ENCODE measurements at places on chromosomes 12 and 14.

DNA sequence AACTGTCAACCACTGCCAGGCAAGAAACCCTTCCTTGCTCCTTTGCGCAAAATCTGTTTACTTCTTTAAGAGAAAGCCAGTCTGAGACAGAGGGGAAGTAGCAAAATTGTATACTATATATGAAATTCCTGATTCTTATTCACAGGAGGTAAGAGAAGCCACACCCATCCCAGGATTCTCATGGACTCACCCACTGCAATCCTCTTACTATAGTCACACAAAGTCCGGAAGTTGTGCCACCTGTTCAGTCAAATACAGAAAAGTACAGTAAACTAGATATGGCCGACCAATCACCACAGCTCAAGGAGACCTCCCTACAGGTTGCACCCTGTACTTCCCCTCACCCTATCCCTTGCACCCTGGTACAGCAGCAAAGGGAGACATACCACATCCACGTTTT, 2.9 kb downstream of the PRMT5 start:
- DNase-seq: peak; percentile 34

GRCh38 chr14:95300002-95300696, 19.6 kb downstream of the CLMN start:
- DNase-seq: no peak

GRCh38 chr12:2783936-2784600, 10.7 kb upstream of the FKBP4 start:
- peak; percentile 38 for DNase-seq

- DNase-seq: no peak
Observed at GRCh38 chr14:50407111-50407812, 10.6 kb upstream of the CDKL1 start.

DNA sequence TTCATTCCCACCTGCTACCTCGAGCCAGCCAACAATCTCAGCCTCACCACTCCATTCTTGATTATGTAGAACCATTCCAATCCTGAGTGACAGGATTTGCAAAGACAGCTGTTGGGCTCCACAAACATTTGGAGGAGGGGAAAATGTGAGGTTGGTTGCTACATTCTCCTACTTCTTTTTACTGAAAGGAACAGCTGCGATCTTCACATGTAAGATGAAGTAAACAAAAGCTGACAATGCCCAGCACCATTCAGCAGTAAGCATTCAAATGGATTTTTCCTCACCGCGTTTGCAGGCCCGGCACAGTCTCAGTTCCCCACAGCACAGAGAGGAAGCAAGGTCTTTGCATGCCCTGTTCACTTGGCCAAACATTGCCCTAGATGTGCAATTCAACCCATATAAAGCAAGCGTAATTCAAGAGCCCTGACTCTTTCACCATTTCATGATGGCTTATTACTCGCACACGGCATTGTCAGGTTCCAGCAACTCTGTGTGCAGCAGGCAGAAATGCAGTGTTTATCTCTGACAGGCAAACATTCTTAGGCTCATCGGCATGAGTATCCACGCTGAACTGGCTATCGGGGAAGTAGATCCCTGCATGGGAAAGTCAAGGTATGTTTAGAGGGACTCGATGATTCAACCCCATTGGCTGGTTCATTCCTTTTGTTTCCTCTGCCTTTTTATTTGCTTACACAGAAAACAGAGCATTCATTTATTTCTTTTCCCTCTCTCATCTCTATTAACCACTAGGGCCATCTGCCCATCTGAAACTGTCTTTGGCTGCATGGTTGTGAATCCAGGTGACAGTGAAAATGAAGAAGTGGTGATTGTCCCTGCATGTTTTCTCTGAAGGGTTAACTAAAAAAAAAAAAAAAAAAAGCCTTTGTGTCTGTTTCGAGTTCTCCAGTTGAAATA, 236.1 kb upstream of the PLEKHG7 start:
- DNase-seq: peak; percentile 99

- peak; percentile 70 for DNase-seq
Observed at GRCh38 chr14:99752486-99753121, 40.6 kb upstream of the EML1 start.

- no peak for DNase-seq
Observed at GRCh38 chr12:48985901-48986300, 7.8 kb downstream of the WNT1 start.

GRCh38 chr12:59093073-59093772, 172.9 kb upstream of the LRIG3 start:
- DNase-seq: no peak

DNA sequence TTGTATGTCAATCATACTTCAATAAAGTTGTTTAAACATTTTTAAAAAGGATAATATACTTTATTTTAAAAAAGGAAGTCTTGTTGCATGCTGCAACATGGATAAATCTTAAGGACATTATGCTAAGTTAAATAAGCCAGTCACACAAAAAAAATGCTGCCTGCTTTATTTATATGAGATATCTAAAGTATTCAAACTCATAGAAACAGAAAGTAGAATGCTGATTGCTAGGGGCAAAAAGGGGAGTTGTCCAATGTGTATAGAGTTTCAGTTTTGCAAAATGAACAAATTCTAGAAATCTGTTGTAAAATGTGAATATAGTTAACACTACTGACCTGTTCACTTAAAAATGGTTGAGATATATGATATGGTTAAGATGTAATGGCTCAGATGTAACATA, 8.7 kb downstream of the KLRC4 start:
- no peak for DNase-seq

GRCh38 chr12:33813536-33813935, 208.8 kb upstream of the ALG10 start:
- peak; percentile 54 for DNase-seq

DNA sequence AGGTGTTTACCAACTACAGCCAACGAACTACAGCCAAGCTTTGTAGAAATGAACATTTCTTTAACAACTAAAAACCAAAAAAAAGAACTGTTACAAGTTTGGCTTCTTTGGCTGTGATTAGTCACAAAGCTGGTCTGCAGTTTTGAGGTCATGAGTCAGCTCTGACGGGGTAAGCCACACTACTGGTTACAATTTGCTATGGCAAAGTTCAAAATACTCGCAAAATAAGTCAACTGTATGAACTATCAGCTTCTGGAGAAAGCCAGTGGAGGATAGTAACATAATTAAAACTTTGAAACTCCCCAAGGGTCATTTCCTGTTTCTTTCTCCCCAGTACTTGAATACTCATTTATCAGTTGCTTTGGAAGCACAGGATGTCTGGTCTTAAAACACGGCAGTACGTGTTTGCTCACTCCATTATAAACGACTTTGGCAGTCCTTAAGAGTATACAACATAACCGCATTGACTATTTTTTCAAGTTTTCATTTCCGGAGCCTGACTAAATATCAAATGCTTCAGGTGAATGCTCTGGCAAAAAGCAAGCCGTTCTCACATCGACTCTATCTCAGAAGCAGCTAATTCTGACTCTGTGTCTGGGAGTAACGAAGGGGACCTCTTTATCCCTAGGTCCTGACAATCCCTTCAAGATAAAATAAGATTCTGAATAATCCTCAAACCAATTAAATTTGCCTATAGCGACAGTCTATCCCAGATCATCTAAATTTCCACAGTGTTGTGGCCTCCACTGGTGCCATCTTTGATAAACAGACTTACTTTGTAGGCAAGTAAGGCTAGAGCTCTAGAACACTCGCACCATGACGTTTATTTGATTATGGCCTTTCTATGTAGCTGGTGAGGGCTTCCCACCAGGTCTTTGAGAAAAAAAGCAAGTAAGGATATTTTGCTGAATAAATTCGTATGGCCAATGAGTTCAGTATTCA, 10.6 kb downstream of the PHLDA1 start:
- peak; percentile 98 for DNase-seq

- peak; percentile 86 for DNase-seq
Observed at GRCh38 chr14:65361920-65362319, 50.6 kb upstream of the FUT8 start.

- DNase-seq: no peak
Observed at GRCh38 chr12:83145325-83145840, 458.7 kb downstream of the TMTC2 start.

DNA sequence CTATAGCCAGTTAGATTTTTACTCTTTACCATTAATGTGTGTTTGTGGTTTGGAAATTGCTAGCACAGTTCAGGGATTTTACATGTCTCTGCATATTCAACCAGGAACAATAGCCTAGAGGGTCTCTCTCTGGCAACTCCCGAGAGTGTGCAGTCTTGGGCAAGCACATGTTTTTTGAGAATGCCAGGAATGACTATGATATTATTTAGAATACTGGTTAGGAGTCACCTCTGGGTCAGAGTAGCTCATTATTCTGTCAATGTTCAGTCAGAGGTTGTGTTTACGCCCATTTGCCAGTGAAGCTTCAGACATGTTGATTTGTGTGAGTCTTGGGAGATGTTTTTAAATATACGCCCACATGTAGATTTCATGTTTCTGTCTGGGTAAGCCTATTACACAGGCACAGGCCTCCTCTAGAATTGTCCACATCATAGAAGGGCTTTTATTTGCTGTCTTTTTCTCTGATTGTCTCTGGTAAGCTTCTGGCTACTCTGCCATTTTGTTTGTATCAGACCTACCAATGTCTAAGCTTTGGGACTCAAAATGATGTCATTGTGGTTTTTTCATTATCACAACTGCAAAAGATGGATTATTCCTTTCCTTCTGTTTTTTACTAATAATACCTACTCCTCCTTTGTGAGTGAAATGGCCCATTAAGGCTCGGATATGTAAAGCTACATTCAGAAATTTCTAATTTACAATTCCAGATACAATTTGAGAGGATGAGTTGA, 203.1 kb upstream of the PPFIA2 start:
- no peak for DNase-seq

DNA sequence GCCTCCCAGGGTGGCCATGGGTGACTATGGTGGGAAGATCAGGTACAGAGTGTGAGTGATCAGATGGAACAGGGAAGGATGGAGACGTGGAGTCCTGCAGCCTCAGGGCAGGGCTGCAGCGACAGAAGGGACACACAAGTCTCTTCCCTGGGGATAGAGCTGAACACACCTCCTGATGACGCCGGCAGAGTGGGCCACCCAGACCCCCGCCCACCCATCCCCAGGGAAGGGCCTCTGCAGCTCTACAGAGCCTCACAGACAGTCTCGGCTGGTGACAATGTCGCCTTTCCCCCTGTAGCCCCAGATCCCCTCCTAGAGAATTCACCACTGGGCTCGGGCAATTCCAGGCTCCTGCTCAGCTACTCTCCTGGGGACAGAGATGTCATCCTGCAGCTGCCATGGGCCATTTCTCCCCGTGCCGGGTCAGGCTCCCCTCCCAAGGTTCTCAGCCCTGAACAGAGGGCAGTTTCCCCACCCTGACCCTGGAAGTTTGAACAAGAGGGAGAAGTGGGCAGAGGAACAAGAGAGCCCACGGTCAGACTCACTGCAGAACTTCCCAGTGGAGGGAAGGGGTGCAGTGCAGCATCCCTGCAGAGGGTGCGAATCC, 115.7 kb downstream of the NCOR2 start:
- no peak for DNase-seq

DNA sequence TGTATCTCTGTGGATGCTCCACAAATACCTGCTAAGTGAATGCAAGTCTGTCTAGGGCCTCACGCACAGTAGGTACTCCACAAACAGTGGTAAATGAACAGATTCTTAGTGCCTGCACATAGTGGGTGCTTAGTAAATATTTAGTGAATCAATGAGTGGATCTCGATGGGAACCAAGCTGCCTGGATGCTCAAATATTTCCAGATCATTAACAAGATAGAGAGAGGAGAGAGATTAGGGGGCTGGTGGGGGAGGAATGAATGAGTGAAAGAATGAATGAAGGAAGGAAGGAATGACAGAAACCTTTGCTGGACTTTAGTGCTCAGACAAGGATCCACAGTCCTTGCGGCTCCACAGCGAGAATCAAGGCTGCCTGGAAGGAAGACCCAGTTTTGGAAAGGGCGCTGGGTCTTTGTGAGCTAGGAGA, 118.2 kb downstream of the SCARB1 start:
- no peak for DNase-seq

- DNase-seq: no peak
Observed at GRCh38 chr14:77007183-77007974, 21.1 kb downstream of the IRF2BPL start.

DNA sequence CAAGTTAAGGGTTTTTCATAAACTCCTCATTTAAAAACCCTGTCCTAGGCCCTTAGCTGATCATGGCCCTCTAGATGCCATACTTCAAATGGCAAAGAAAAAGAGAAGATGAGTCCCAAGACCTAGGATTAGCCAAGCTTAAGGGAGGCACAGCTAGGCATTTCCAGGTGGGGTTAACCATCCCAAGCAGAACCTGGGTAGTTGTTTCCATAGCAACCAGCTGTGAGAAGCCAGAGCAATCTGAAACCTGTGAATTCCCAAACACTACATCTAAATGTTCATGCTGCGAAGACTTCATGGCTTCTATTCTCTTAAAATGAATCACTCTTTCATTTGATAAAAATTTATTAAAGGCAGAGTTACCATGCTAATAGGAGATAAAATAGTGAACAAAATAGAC, 372.9 kb downstream of the C12orf50 start:
- no peak for DNase-seq

DNA sequence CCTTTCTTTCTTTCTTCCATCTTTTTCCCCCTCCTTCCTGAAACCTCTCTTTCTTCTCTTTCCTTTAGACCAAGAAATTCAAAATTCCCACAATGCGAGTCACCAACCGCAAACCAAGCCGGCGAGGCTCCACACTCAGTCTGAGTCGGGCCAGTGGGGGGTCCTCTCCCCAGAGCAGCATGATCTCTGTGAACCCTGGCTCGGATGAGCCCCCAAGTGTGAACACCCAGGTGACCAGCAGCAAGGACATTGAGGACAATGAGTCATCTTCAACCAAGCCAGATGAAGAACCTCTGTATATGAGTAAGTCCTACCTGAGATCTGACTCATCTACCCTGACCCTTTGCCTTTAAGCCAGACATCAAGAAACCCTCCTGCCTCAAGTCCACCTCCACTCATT, 88.6 kb upstream of the TMEM233 start:
- peak; percentile 41 for DNase-seq

GRCh38 chr12:47218191-47218654, 138.5 kb upstream of the AMIGO2 start:
- no peak for DNase-seq

DNA sequence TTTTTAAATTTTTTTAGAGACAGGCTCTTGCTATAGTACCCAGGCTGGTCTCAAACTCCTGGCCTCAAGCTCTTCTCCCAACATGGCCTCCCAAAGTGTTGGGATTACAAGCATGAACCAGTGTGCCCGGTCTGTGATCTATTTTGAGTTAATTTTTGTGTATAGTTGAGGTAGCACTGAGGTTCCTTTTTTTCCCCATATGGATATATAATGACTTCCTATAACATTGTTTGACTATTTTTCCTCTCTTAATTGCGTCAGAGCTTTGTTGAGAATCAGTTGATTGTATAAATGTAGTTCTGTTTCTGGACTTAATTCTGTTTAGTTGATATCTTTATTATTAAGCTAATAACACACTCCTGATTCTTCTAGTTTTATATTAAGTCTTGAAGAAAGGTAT, 8.6 kb upstream of the M6PR start:
- no peak for DNase-seq

DNA sequence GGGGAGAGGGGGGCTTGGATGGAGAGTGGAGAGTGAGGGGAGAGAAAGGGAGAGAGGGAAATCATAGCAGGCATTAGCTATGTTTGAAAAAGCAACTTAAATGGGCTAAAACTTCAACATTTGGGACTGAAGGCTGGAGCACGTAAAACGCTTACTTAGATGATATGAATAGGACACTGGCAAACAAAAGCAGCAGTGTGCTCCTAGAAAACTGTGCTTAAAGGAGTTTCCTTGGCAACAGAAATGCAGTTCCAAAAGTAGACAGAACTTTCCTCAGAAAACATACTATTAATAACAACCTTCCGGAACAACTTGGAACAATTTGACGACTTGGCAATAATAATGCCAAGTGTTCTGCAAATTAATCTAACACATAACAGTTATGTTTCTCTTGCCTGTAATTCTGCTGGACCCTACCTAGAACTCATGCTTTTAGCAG, 235.5 kb upstream of the NPAS3 start:
- no peak for DNase-seq

All from LHCN-M2 (cell line).